ENCODE measurements at places on chromosomes 13 and 19.

DNA sequence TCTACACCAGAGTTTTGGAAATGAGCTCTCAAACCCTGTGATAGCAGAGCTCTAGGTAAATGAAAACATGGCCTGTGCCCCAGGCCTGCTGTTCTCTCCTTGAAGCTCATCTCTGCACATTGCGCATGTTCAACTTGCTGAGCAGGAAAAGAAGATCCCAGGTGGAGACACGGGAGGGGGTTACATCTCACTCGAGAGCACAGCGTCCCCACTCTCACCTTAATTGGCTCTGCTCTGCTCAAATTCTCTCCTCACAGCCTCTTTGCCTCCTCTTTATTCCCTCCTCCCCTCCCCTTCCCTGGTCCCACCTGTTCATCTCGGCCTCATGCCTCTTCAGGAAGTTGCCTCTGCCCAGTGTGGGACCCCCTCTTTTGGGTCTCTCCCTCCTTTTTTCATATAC is 44.7 kb downstream of the RGCC start:
- DNase-seq = no peak

DNA sequence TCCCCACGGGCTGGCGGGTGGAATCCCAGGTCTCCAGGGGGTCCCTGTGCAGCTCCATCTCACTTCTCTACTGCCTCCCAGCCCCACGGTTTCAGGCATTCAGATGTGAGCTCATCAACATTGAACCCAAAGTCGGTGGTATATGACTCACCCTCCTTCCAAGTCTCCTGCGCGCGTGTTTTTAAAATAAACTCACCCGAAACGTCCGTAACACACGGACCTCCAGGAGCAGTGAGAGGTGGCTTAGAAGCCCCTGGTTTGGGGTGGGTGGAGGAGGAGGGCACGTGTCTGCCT is 14.0 kb upstream of the CRTC1 start:
- DNase-seq = no peak

GRCh38 chr13:22592515-22592914 is 588.3 kb upstream of the SGCG start:
- no peak for DNase-seq

DNA sequence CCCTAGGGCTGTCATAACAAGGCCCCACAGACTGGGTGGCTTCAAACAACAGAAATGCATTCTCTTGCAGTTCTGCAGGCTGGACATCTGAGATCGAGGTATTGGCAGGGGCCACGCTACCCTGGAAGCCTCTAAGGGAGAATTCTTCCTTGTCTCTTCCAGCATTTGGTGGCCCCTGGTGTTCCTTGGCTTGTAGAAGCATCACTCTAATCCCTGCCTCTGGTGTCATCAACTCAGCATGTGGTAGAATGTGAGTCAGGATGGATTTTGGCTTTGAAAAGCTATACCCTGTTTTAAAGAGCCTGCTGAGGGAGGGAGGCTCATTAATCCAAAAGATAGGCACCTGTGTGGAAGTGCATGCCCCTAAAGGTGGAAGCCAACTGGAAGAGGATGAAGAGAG is 7.9 kb upstream of the GGACT start:
- no peak for DNase-seq

DNA sequence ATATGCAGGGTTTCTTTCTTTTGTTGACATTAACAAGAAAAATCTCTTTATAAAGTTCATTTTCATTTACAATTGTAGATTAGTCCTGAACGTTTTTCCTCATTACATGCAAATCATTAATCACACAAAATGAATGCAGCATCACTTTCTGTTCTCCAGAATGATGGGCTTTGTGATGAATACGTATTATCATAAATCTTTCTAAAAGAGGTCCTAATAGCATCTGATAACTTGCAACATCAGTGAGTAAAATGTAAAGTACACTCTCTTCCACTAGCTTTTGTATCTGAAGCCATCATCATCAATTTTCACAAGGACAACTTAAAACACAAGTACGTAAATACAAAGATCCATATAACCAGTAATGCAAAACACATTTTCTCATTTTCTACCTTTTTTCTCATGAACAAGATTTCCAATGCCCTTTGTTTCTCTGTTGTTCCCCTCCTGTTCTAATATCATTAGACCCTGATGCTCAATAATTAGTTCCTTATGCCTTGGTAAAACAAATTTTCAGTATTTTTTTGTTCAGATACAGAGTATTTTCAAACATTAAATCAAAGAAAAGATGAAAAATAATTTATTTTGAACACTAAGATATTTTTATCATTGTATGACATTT is 437.4 kb upstream of the MIR17HG start:
- DNase-seq = no peak

DNA sequence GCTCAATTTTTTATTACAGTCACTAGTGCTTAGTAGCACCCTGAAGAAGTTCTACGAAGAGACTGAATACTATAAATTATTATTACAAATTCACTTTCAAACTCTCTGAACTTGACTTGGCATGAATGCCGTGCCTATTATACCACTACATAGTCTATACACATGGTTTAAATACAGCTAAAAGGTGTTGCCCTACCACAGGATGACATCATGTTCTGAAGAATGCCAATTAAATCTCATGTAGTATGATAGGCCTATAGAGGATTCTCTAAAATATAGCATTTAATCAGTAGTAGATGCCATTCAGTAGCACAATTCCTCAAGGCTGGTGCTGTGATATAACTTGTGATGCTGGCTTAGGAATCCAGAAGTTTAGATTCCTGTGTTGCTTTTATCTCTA is 16.7 kb upstream of the POSTN start:
- DNase-seq = no peak

DNA sequence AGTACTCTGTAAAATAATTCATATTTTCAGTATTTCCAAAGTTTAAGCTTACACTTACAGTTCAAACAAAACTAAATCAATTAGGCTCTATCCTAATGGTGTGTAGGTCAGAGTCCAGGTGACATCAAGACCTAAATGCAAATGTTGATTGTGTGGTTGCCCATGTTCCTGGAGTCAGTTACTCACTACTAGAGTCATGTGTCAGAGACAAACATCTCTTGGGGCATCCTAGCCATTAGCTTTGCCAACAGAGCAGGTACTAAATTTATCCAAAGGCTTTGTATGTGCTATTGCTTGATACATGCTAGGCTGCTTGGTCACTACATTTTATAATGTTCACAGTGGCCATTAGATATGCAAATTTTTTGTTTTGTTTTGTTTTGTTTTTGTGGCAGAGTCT is 11.7 kb downstream of the SPRY2 start:
- no peak for DNase-seq

DNA sequence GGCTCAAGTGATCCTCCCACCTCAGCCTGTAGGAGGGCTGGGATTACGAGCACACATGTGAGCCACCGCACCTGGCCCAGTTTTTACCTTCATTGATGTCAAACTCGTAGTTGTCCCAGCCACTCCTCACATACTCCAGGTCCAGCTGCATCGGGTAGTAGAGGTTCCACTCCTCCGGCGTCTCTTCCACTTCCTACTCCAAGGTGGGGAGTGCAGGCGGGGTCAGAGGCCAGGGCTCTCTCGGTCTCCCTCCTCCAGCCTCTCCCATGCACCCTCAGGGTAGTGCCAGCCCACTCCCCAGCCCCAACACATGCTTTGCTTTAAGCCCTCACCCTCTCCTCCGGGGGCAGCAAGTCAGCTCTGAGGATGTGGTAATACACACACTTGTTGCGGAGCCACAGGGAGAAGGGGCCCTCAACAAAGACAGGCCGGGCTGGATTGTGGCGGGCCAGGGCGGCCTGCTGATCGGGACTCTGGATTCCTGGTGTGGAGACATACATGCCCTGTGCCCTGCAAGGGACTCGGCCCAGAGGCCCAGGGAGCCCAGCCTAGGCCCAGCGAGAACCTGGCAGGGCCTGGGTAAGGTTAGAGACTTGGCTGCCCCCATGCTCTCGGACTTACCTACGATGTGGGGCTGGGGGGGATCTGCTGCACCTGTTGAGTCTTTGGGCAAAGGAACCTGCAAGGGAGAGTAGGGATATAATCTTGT is 1.9 kb upstream of the ZNF653 start:
- DNase-seq = no peak

GRCh38 chr19:41887711-41888382 is 4.9 kb downstream of the ARHGEF1 start:
- DNase-seq = no peak

DNA sequence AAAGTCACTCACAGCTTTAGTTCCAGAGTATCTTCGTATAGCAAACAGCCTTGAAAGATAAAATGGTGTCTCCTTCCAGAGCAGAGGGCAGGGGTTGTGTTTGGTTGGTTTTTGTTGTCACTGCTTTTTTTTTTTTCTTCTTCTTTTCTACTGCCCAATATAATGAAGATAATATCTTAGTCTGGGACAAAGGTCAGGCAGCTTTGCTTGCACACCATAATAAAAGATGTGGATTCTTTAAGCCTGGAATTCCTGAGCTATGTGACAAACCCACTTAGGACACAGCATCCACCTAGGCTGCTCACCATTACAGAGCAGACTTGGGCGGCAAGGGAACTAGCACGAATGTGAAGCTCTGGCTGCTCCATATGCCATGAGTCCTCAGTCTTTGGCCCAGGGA is 165.6 kb upstream of the MIR17HG start:
- no peak for DNase-seq

GRCh38 chr13:106238690-106239089 is 296.8 kb downstream of the EFNB2 start:
- no peak for DNase-seq

- no peak for DNase-seq
Observed at GRCh38 chr19:53101518-53101917, 1.7 kb downstream of the ZNF160 start.

DNA sequence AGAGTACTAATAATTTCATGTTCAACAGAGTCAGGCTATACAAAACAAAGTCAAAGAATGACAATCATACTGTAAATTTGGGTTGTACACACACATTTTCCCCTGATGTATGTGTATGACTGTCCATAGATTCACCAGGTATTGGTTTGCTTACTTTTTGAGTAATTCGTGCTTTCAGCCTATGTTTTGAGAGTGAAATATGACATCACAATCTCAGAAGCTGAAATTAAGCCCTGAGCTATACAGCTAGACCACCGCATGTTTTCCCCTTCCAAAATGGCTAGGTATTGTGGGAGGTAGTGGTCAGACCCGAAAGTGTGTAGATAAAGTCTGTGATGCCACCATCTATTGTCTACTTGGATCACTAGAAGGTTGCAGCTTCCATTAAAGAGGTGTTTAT is 102.8 kb downstream of the KATNAL1 start:
- no peak for DNase-seq

DNA sequence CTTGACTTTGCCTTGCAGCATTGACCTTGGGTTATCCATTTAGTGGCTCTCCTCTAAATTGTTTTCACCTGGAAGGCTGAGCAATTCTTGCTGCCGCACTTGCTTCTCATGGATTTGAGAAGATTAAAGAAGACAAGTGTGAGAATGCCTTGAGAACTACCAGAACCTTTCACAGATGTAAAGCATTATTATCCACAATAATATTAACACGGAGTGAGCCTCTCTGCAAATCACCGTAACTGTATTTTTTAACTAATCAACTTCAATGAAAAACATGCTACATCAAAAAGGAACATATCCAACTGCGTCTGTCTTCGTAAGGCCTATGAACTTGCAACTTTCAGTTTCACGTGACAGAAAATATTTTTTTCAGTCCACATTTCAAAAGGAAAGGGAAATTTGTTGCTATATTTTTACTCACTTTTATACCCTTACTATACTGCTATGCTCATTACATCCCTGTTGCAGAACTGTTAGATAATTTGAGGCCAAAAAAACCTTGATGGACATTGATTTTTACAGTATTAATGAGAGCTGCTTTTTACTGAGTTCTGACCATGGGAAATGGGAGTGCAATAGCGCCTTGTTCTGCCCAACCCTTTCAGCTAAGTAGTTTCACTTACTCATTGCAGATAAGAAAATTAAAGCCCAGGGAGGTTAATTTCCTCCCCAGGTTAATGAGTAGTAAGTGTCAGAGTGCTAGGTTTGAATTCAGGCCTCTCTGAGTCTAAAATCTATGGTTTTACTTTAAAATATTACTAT is 93.8 kb upstream of the RAP2A start:
- no peak for DNase-seq

DNA sequence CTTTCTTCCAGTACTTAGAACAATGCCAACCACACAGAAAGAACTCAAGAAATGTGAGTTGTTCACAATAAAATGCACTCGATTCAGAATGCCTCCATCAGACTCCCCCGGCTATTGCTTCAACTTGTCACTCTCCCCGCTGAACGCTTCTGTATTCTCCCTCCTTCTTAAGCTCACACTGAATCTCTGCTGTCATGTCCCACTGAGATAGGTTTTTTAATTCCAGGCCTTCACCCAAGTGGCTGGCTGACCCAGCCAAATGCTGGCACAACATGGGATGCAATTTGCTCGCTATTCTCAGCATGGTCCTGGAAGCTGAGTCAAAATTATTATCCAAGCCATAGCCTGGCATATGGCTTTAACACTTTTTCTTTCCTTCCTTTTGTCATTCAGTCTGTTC is 76.8 kb upstream of the SERP2 start:
- no peak for DNase-seq

DNA sequence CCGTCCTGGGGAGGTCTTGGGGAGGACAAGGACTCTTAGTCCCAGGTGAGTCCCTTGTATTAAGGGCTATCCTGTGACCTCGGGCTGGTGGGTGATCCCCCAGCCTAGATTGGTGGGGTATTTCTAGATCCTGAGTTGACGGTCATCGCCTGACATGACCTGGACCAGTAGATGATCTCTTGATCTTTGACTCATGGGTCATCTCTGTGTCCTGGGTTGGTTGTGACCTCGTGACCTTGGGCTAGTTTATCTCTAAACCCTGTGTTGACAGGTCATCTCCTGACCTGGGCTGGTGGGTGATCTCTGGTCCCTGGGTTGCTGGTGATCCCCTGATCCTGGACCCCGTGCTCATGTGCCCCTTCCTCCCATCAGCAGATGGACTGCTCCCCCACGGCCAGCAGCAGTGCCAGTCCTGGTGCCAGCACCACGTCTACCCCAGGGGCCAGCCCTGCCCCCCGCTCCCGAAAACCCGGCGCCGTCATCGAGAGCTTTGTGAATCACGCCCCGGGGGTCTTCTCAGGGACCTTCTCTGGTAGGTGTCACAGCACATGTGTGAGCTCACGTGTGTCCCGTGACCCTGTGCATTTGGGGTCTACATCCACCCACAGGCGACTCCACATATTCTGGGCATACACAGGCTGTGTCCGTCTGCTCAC is 6.3 kb downstream of the MIDN start:
- DNase-seq = no peak

DNA sequence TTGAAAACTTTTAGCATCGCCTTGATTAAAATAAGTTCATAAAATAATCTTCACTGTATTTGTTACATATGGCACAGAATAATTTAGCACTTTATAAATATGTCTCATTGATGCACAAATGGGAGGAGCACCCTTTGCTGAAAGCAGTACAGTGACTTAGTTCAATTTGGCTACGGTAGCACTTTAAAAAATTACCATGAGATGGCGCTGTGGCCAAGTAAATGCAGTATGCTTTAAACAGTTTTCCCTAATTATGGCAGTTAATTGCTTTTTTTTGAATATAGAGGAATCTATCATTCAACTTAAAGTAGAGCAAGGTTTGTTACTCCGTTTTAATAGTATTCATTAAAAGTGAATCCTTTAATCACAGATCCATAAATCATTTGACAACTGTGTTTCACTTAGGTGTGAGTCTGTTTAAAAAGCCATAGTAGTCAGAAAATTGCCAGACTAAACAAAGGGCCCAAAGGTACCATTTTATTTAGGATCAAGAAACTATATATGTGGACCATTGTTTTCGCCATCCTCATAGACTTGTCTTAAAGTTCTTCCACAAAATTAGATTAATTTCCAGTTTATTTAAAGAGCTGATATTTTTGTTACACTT is 34.7 kb upstream of the ESD start:
- DNase-seq = no peak
